Stimulated activated CD8-positive, alpha-beta memory T cell treated with anti-CD3 and anti-CD28 coated beads, Interleukin-4, amount 100 ng/mL, for 1 hour (primary cell): ENCODE measurements at places on chromosomes 16 and 17.

GRCh38 chr16:24975428-24975889 is 39.7 kb downstream of the ARHGAP17 start:
- no peak for DNase-seq

DNA sequence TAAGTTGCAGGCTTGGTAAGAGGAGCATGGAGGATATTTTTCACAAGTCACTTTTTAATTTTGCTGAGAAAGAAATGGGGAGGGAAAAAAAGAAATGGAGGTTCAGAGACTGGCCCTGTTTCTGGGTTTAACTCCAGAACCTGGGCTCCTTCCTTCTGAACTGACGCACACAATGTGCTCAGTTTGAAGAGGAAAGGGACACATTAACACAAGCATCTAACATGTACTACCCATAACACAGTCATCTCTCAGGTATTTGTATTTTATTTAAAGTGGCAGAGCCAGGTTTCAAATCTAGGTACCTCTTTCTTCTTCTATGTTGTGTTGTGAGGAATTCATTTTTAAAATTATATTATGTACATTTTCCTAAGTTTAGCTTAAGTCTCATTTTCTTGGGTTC is 5.3 kb upstream of the TMEM100 start:
- no peak for DNase-seq

GRCh38 chr16:81237942-81238295 is 570 bp upstream of the BCO1 start:
- DNase-seq, result no peak

DNA sequence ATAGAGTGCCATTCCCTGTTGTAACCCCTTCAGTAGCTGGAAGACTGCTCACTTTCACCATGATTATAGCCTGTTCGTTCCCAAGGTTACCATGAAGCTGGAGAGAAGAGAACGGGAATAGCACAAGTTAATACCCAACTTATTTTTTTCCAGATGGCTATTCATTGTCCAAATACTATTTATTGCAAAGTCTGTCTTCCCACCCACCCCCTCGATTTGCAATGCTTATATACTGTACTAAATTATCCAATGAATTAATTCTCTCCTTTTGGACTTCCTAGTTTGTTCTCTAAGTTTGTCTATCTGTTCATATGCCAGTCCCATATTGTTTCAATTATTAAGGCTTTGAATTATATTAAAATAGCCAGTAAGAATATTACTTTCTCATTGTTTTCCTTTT is 231.0 kb downstream of the RAB11FIP4 start:
- no peak for DNase-seq

DNA sequence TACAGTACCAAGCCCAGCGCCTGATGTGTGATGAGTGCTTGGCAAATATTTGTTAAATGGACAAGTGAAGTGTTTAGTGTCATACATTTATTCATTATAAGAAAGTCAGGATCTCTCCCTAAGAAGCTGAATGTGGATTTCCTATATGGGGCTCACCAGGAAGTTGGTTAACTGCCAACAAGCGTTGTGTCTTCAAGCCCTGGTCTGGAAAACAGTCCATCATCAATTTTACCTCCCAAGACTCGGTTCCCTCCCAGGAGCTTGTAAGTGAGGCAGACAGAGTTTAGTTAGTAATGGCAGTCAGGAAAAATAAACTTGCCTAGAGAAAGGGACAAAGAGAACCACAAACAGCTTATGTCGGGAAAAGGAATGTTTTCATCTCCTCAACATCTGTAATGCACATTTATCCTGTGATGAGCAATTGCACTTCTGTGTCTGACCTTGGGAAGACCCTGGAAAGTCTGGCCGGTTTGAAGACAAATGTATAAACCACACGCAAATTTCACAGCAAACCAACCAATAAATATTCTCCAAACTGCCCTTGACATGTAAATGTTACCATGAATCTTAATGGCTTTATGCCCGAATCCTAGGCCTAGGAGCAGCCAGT is 28.3 kb downstream of the C16orf95 start:
- no peak for DNase-seq

- DNase-seq, result peak; percentile 10
Measured at GRCh38 chr16:4032768-4033167, 83.5 kb downstream of the ADCY9 start.

GRCh38 chr17:31536451-31536850 is 145.0 kb downstream of the RAB11FIP4 start:
- DNase-seq, result no peak

- no peak for DNase-seq
Measured at GRCh38 chr17:3885970-3886369, 6.9 kb downstream of the CAMKK1 start.

DNA sequence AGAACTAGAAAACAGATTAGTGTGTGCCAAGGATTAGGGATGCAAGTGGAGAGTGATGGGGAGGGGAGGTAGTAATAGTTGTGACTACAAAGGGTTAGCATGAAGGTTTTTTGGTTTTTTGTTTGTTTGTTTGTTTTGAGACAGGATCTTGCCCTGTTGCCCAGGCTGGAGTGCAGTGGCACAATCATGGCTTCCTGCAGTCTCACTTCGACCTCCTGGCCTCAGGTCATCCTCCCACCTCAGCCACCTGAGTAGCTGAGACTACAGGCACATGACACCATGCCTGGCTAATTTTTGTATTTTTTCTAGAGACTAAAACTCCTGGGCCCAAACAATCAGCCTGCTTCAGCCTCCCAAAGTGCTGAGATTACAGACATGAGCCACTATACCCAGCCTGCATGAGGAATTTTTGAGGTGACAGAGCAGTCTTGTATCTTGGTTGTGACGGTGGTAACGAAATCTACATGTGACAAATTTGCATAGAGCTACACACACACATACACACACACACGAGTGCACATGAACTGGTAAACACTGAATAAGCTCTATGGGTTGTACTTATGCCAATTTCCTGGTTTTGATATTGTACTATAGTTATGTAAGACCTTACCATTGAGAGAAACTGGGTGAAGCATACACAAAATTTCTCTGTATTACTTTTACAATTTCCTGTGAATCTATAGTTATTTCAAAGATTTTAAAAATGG is 59.6 kb upstream of the TOM1L1 start:
- DNase-seq, result no peak

DNA sequence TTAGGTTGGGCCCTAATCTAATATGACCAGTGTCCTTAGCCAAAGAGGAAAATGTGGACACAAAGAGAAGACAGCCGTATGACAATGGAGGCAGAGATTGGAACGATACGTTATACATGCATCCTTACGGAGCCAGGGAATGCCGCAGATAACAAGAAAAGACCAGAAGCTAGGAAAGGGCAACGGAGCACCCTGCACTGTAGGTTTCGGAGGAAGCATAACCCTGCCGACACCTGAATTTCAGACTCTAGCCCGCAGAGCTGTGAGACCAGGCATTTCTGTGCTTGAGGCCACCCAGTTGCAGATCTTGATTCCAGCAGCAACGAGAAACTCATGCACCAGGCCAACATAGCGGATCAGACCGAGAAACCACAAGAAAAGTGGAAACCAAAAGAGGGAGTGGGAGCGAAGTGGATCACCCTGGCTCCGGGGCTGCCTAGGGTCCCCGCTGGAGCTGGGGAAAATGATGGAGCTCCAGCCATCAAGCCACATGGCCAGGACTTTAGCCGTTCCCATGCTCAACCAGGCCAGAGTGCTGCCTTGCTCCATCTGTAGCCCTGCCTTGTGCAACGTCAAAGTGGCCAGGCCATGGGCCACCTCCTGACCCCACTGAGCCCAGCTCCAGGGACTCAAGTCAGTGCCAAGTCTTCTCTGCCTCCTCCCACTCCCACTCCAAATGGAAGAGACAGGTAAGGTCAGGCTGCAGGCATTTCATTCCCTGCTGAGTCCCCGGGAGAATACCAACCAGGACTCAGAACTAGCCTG is 51.7 kb upstream of the RPL38 start:
- DNase-seq, result no peak

DNA sequence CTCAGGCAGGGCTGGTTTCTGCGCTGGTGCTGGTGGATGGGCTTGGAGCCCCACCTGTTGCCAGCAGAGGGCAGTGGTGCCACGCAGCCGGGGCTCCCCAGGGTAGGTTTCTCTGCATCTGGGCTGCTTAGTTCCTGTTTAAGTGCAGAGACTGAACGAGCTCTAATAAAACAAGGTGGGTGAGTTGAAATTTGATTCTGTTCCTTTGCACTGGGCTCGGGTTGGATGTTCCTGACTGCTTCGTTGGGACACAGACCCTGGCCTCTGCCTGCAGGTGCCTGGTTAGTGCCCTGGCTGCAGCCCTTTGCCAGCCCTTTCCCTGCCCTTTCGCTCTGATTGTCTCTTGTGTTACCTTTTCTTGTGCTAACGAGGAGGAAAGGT is 30.0 kb downstream of the TBCD start:
- peak; percentile 58 for DNase-seq

DNA sequence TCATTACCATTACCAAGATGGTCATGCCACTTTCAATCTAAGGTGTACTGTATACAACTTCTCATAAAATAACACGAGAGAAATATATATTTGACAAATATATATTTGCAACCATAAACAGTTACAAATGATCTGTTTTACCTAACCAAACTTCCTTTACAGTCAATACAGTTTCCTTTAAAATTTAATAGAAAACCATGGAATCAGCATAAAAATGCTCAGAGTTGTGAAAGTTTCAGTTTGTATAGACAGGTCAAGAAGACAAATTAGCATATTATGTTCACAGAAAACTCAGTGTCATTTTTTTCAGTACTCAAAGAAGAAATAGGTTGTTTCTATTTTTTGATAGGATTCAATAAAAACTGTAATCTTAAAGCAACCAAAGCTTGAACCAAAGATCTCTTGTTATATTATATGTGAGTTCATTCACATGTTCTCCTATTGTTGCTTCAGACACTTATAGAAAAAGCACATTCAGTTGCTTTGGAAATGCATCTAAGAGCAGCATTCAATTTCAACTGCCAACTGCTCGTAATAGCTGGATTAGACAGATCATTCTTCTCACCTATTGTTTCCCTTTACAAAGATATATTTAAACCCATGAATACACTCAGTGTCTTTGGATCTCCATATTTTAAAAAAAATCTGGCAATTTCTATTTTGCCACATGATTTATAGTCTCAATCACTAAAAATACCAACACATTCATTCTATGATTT is 15.1 kb downstream of the SSH2 start:
- DNase-seq, result no peak

- DNase-seq, result no peak
Measured at GRCh38 chr17:66215529-66215911, 13.7 kb downstream of the APOH start.

GRCh38 chr17:74304184-74304583 is 21.8 kb upstream of the KIF19 start:
- DNase-seq, result no peak

GRCh38 chr17:12664894-12665262 is 812 bp upstream of the MYOCD start:
- DNase-seq, result no peak
